ENCODE measurements at places on chromosomes 1 and 21.

DNA sequence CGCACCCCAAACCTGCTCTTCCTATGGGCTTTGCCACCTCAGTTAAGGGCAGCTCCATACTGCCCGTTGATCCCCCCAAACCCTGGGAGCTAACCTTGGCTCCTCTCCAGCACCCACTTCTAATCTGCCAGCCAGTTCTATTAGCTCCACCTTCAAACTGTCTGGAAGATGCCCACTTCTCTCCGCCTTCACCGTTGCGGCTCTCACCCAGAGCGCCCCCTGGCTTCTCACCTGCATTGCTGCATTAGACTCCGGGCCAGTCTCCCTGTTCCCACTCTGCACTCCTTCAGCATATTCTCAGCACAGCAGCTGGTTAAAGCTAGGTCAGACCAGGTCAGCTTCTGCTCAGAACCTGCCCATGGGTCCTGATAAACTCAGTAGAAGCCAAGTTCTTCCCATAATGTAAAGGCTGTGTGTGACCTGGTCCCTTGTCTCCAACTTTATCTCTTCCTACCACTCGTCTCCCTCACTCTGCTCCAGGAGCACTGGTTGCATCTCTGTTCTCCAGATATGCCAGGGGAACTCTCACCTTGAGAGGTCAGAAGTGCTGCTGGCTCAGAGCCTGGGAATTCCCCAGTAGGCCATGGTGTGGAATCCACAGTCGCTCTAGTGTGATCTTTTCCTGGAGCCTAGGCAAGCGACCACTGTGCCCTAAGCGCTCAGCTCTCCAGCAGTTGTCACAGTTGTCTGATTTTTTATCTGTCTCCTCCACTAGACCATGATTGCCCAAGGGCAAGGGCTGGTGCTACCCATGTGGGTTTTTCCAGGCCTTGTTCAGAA, 150.3 kb downstream of the HMGB4 start:
- peak; percentile 9 for DNase-seq

- DNase-seq = no peak
These were observed 130.6 kb downstream of the EDEM3 start for GRCh38 chr1:184624051-184624450.

GRCh38 chr1:244160455-244161235, 109.6 kb downstream of the ZBTB18 start:
- no peak for DNase-seq

GRCh38 chr1:25028587-25028906, 98.5 kb upstream of the RUNX3 start:
- no peak for DNase-seq

GRCh38 chr1:228488818-228489674, 1.9 kb downstream of the RNF187 start:
- DNase-seq = no peak

- no peak for DNase-seq
These were observed 2.4 kb upstream of the PEF1 start for GRCh38 chr1:31647106-31647505.

GRCh38 chr1:55038974-55039341, 390 bp upstream of the PCSK9 start:
- no peak for DNase-seq

- DNase-seq = no peak
These were observed 127.5 kb downstream of the RHOU start for GRCh38 chr1:228862542-228863505.

DNA sequence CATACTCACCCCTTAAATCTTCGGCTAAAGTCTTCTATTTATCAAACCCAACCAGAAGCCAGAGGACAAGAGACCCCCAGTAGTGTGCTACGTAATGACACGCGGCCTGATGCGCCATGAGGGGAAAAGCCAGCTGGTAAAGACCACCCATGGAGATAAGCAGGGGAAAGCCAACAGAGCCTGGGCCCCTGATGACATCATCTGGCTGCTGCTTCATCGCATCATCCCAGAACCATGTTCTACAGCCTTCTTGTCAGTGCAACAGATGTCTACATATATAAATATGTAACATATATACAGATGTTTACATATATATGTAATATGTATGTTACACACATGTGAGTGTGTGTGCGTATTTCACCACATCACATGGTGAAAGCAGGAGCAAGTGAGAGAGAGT, 81.7 kb upstream of the VANGL1 start:
- DNase-seq = no peak

- DNase-seq = no peak
These were observed 129.8 kb downstream of the TBX19 start for GRCh38 chr1:168410464-168410863.

DNA sequence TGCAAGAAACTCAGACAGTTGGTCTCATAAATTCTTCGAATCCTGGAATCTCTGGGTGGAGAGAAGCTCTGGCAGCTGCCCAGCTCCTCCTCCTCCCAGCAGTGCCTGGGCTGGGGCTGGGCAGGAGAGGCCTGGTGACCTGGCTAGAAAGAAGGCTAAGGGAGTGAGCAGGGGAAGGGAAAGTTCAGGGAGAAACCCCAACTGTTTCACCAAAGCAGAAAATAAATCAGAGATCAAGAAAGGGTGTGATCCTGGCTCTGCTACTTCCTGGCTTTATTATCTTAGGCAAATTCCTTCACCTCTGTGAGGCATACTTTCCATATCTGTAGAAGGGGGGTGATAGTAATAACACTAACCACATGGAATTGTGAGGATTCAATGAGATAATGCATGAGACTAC, 8.8 kb upstream of the COL16A1 start:
- no peak for DNase-seq

- no peak for DNase-seq
These were observed 7.3 kb downstream of the TMEM82 start for GRCh38 chr1:15749399-15750291.
